ENCODE measurements at places on chromosomes 13 and 19.

DNA sequence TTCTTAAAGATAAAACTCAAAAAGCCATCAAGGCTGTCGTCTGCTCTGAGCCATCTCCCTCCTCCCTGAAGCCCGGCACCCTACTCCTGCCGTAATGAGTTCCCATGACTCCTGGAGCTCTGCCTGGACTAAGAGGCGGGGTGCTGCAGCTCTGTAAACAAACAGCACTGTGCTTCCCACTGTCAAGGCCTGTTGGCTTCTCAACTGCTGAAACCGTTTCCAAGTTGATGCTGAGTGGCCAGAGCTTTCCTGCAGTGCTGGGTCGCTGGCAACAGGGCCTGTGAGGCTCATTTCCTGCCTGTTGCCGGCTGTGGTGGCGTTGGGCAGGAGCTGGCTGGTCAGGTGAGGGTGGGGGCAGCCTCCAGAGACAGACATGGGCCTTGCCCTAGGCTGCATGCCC is 26.7 kb upstream of the ISYNA1 start:
- ATAC-seq = no peak

GRCh38 chr19:4083677-4084546 is 17.2 kb upstream of the ZBTB7A start:
- ATAC-seq = peak; percentile 60

GRCh38 chr13:45773236-45773635 is 71.1 kb downstream of the CBY2 start:
- no peak for ATAC-seq

DNA sequence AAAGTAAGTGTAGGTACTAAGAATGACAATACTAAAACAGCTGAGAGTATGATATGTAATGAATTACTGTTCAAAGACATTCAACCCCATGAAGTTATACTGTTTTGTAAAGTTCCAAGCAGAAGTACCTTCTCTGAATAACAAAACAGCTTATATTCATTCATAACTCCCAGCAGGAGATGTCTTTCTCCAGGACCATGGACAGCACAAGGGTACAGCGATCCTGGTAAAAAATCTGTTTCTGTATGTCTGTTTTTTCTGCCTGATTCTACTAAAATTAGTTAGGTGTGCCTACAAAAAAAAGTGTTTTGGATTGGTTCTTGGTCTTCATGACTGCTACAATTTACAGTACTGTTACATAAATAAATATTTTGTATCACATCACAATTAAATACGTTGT is 172.5 kb upstream of the SLITRK5 start:
- no peak for ATAC-seq

DNA sequence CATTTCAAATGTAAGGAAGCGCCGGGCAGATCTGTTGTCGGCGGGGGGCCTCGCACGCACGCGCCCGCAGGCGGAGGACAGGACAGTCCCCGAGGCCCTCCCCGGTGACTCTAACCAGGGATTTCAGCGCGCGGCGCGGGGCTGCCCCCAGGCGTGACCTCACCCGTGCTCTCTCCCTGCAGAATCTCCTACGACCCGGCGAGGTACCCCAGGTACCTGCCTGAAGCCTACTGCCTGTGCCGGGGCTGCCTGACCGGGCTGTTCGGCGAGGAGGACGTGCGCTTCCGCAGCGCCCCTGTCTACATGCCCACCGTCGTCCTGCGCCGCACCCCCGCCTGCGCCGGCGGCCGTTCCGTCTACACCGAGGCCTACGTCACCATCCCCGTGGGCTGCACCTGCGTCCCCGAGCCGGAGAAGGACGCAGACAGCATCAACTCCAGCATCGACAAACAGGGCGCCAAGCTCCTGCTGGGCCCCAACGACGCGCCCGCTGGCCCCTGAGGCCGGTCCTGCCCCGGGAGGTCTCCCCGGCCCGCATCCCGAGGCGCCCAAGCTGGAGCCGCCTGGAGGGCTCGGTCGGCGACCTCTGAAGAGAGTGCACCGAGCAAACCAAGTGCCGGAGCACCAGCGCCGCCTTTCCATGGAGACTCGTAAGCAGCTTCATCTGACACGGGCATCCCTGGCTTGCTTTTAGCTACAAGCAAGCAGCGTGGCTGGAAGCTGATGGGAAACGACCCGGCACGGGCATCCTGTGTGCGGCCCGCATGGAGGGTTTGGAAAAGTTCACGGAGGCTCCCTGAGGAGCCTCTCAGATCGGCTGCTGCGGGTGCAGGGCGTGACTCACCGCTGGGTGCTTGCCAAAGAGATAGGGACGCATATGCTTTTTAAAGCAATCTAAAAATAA is 18.2 kb downstream of the IL17D start:
- peak; percentile 52 for ATAC-seq

DNA sequence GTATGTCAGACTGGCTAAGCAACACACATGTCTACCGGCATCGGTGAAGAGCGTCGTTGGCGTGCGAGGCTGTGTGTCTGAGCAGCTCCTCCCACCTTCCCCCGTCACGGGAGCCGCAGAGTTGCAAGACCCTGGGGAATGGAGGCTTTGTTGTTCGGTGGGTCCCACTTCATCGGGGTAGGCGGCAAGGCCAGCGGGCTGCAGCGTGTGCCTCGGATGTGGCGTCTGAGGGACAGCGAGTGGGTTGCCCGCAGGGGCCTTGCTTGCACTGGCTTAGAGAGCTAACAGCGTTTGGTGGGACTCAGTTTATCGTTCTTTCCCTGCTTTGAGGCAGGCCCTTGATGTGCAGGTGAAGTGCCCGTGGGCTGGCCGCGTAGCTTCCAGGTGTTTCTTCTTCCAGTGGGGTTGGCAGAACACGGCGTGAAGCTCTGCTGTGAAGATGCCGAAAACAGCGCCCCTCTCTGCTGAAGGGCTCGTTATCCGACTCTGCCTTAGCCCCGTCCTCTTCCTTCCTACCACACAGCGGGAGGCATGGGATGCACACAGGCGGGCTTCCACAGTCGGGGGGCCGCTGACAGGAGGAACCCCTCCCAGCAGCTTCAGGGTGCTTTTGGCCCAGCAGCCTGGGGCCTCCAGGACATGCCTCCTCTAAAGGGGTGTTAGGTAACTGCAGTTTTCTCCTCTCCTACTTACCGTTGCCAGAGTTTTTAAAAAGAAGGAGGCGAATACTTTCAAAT is 85.2 kb downstream of the ATP11A start:
- no peak for ATAC-seq

DNA sequence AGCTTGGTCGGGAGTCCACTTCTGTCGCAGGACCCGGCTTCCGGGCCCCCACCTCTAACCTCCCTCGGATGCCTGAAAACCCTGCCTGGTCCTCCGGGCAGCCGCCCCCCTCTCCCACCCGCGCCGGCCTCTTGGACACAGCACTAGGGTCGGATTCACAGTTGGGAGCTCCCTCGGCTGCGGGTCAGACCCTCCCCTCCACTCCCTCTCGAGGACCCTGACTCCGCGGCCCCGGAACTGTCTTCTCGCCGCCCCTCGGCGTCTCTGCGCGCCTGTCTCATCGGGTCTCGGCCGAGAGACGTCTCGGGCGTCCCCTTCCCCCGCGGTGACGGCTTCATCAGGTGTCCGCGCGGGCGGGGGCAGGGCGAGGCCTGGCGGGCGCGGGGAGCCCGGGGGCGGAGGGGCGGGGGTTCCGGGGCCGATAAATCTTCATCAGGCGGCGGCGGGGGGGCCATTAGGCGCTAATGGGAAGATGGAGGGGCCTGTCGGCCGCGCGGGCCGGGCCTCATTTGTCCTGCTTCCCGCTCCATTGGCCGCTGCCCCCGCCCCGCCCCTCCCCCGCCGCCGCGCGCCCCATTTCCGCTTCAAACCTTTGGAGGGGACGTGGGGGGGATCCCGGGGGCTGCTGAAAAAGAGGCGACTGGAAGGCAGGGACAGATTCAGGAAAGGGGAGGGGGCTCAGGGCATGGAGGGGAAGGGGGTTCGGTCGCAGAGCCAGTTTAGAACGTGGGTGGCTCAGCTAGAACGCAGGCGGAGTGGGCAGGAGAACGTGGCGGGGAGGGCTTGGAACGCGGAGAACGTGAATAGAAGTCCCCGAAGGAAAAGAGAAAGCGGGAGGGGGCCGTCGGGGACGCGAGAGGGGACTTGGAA is 11.8 kb upstream of the ERFL start:
- ATAC-seq = peak; percentile 66

- ATAC-seq = peak; percentile 43
Observed at GRCh38 chr19:46426506-46427162, 2.1 kb downstream of the PNMA8C start.

DNA sequence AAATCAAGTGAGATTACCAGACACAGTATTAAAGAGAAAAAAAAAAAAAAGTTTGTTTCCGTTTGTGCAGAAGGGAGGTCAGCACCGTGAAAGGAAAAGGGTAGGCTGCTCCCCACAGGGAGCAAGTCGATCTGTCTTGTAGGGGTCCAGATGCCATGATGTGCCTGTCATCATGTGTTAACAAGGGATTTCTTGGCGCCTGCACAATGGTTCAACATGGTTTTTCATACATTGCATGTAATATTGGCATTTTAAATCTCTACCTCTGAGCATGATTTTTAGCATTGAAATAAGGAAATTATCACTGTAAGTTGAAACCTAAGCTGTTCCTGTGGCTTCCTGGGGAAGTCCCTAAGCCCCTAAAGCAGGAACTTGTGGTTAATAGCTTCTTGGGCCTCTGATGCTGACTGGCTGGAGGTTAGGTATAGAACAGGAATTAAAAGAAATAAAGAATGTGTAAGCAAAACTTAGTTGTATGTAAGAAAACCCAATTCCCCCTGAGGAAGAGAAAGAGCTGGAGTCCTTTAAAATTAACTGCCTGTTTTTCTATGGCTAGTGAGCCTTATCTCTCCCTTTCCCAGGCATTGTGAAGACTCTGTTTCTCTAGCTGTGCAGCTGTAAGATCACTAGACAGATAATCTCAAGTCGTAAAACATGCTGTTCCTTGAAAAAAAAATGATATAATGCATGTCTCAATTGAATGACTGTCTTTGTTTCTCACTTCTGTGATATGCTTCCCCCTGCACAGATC is 7.4 kb upstream of the FCGBP start:
- peak; percentile 97 for ATAC-seq

Data from stimulated activated memory B cell treated with anti-CD40 and anti-IgM and Interleukin-4, amounts not matched to agents 10 μg/mL and 1 μg/mL and 100 μg/mL, for 72 hours (primary cell).